ENCODE measurements at places on chromosomes 7 and 10.

DNA sequence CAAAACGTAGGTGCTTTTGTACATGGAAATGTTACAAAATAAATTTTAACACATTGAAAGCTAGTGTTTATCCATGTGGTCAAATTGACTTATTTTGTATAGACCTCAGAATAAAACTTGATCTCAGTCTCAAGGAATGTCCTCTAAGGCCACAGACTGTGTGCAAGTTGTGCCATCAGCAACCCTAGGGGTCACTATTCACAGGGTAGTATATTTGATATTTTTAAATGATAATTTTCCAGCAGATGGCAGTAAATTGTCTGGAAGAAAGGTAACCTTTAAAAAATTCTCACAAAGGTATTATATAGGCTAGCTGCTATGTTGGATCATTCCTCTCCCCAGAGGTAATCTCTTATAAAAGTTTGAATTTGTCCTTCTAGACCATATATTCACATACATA, 12.9 kb upstream of the SNX10 start:
- DNase-seq = no peak

GRCh38 chr7:127689194-127689772, 37.3 kb downstream of the SND1 start:
- DNase-seq = no peak

DNA sequence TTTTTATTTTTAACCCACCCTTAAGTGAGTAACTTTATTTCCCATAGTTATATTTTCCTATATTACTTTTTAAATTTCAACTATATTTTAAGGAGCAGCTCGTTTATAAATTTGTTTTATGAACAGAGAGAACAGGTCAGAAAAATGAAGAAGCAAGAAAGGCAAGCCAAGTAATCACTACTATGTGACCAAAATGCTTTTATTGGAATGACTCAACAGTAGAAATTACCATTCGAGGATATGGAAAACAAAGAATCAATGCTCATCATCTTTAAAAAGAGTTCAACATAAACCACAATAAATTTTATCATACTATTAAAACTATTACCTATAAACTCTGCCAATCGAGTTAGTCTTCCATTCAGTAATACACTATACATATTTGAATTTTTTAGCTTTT, 7.6 kb downstream of the HERC4 start:
- DNase-seq = no peak

DNA sequence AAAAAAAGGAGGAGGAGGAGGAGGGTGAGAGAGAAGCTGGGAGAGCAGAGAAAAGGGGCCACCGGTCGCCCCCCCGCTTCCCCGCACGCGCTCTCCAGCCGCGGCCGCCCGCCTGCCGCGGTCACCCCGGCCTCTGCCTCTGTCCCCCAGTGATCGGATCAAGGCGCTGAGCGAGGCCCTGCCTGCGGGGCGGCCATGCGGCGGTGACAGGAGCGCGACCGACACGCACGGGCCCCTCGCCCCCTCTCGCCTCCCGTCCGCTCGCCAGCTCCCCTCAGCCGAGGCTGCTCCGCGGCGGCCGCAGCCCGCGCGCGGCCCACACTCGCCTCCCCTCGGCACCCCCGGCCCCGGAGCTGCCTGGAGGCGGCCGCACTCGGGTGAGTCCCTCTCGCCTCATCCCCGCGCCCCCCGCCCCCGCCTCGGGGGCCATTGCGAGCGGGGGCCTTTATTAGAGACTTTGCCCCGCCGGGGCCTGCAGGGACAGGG, at the start of gene GTF2I:
GTF2I (plus strand) TSS at position 27 of the 486 bp plus-strand sequence. CDS start 31,411 bp downstream, outside the sequence.
- no peak for DNase-seq

- DNase-seq = no peak
These were observed 64.4 kb downstream of the NRBF2 start for GRCh38 chr10:63197344-63198092.

- no peak for DNase-seq
These were observed at the start of gene DLX5 for GRCh38 chr7:97024209-97025129. Gene DLX5, minus strand, starts transcription at chr7:97024831. Its CDS starts 208 bp downstream, at chr7:97024623.

DNA sequence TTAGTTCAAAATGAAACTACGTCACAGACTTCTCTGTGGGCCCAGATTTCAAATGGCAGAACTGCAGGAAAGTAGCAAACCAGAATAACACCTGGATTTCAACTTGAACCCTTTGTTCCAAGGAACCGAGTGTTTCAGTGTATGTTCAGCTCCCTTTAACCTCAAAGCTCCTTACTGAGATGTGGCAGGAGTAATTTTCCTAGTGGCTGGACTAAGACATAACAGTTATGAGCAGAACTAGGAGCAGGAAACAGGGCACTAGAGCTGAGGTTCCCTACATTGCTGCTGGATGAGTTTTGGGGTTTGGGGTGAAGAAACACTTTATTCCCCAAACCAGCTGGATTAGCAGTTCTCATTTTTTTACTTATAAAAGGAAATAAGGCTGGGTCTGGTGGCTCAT, 50.1 kb downstream of the NSUN6 start:
- DNase-seq = no peak

DNA sequence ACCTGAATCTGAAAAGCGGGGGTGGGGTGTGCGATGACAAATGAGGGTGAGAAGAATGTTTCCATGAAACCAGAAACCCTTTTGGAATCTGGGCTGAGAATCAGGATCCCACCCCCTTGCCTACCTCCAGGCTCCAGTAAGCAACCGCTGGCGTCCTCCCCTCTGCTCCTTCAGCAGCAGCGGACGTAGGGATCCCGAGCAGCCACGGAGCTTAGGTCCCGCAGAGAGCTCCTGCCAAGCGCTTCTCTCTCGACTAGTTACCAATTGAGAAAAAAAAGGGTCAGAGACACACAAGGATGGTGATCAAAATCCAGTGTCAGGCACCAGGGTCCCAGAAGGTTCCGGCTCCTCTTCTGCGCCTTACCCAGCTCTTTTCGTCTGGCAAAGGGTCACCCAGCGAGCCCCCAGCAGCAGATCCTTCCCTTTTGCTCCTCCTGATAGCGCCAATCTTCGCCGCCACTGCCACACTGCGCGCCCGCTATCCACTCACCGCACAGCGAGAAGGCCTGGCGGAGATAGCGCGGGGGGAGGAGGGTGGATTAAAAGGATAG, 733.5 kb downstream of the ZWINT start:
- DNase-seq = no peak

- no peak for DNase-seq
These were observed 73.2 kb upstream of the EN2 start for GRCh38 chr7:155384751-155385150.

DNA sequence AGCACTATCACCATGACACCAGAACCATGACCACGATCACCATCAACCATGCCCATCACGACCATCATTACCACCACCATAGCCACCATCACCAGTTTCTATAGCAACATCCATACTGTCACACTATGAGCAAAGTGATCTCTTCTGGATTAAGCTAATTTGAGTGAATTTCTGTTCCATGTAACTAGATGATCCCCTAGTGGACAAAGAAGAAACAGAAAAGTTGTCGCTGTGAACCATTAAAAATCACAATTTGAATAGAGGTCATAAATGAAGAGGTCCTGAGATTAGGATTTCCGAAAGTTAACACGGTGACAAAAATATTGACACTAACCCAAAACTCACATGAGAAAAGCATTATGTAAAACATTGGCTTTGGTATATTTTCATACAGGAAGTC, 77.6 kb downstream of the CLRN3 start:
- no peak for DNase-seq

DNA sequence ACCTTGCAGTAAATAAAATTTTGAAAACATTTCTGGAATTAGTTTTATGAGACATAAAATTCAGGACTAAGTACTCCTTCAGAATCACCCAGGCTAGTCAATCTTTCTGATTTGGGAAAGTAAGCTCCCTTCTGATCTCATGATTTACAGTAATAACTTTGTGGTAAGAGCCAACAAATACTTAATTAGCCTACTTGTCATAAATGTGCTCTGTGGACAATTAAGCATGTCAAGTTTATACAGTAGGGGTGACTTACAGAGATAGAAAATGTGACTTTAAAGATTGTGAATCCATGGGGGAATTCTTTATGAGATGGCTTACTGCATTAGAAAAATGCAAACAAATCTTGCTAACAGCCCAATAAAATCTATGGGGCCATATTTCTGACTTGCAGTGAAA, 616.9 kb upstream of the GHITM start:
- DNase-seq = no peak

DNA sequence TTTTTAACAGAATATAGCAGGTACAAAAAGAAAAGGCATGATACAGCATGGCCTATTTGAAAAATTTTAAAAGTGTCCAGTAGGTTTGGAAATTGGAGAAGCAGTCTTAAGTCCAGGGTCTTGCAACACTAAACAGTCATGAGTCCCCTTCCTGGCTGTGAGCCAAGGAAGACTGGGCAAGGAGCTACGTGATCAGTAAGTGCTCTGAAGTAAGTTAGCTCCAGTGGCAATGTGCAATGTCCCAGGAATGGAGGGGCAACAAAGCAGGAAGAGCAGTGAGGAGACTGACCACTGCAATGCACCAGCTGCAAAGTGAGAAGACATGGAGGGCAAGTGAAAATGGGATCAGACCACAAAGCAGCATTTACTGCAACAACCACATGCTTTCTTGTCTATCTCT, 72.9 kb upstream of the GRID1 start:
- peak; percentile 59 for DNase-seq

DNA sequence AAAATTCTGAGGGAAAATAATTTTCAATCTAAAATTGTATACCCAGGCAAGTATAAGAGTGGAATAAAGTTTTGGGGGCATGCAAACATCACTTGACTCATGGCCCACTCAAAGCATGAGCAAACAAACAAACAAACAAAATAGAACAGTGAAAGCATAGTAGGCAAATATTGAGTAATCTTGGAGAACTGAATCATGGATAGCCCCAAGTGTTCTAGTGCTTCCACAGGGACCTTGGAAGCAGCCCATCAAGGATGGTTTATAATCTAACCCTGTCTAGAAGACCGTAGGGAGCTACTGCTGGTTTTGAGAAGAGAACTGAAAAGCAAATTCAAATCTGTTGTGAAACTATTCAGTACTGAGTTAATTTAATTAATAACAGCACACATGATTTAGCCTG, 22.1 kb downstream of the POLR3A start:
- no peak for DNase-seq

DNA sequence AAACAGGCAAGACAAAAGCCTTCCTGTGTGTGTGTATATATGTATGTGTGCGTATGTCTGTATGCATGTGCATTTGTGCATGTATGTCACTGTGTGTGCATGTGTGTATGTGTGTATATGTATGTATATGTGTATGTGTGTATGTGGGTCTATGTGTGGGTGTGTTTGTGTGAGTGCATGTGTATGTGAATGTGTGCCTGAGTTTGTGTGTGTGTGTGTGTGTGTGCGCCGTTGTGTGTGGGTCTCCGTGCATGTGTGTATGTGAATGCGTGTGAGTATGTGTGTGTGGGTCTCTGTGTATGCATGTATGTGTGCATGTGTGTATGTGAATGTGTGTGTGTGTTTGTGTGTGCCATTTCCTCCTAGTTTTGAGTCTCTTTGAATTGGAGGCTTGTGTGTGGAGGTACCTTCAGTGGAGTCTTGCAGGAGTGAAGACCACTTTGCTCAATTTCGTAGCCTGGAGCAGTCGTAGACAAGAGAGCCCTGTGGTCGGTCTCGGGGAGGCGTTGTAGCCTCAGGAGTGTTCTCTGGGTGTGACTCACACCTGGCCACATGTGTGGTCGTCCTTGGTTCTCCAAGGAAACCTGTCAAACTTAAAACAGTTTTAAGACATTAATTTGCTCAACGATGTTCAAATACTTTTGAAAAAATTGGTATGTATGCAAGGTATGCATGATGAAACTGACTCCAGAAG, 28.1 kb downstream of the INPP5A start:
- DNase-seq = no peak

- no peak for DNase-seq
These were observed 129.1 kb upstream of the ANKRD1 start for GRCh38 chr10:91049988-91050360.

Data from small intestine (tissue), 16 donors.